ENCODE measurements at places on chromosomes 11 and 22. TPM values are rescaled to one million over a fixed set of nuclear protein-coding genes. Genes with fewer than 3 reads are reported as not detected.

The MMP10 gene
- not detected for total RNA-seq

GRCh38 chr22:28034145-28034759, 115.2 kb upstream of the PITPNB start:
- H3K36me3 ChIP-seq: peaks cover 2% of the 10 kb centered on the region
- H3K4me3 ChIP-seq: no peak overlapping the region
- no peak overlapping the region for H3K27ac ChIP-seq
- H3K4me1 ChIP-seq: peaks cover 2% of the 10 kb centered on the region
- no peak for DNase-seq

DNA sequence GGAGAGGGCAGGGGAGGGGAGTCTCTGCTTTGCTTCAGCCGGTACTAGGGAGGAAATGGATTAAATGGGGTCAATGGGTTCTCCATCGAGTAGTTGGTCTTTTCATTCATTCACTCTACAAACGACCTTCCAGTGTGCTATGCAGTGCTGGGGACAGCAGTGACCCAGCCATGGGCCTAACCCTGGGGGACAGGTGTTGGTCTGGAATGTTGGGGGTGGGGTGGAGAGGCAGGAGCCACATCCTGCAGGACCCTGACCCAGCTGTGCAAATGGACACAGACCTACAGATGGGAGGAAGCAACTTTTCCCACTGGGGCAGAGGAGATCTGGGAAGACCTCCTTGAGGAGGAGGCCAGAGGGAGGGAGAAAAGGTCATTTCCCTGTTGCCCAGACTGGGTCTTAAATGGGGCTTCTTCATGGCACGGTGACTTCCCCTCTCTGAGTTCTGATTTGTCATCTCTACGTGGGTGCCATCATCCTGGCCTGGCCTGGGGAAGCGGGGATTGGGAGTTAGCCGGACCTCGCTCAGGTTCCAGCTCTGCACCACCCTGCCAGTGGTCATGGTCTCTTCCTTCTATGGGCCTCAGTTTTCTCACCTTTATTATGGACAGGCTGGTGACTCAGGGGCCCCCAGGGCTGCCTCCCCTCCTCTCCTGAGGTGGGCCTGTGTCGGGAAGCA, 2.0 kb downstream of the CYTH4 start:
- peaks cover 77% of the 10 kb centered on the region for H3K4me1 ChIP-seq
- peaks cover 31% of the 10 kb centered on the region for H3K36me3 ChIP-seq
- DNase-seq: no peak
- peak overlapping the region; percentile 98 for H3K4me3 ChIP-seq

GRCh38 chr11:16347928-16348685, 8.2 kb downstream of the SOX6 start:
- no peak for DNase-seq
- no peaks in the 10 kb centered on the region for H3K36me3 ChIP-seq
- no peak overlapping the region for H3K27ac ChIP-seq
- H3K4me1 ChIP-seq: no peaks in the 10 kb centered on the region

- H3K36me3 ChIP-seq: no peaks in the 10 kb centered on the region
- H3K4me1 ChIP-seq: no peaks in the 10 kb centered on the region
- peaks cover 6% of the 10 kb centered on the region for H3K27me3 ChIP-seq
- no peak for DNase-seq
- no peak overlapping the region for H3K4me3 ChIP-seq
These were observed 55.0 kb upstream of the PTH start for GRCh38 chr11:13550761-13551160.

GRCh38 chr11:5004424-5005274, 10.0 kb downstream of the OR51L1 start:
- no peak overlapping the region for H3K27ac ChIP-seq
- H3K4me1 ChIP-seq: no peaks in the 10 kb centered on the region
- H3K27me3 ChIP-seq: peaks cover 2% of the 10 kb centered on the region
- H3K36me3 ChIP-seq: no peaks in the 10 kb centered on the region

- peaks cover 55% of the 10 kb centered on the region for H3K4me1 ChIP-seq
- H3K4me3 ChIP-seq: no peak overlapping the region
- H3K27ac ChIP-seq: no peak overlapping the region
- no peaks in the 10 kb centered on the region for H3K36me3 ChIP-seq
These were observed 271.4 kb downstream of the ETS1 start for GRCh38 chr11:128315933-128316332.

DNA sequence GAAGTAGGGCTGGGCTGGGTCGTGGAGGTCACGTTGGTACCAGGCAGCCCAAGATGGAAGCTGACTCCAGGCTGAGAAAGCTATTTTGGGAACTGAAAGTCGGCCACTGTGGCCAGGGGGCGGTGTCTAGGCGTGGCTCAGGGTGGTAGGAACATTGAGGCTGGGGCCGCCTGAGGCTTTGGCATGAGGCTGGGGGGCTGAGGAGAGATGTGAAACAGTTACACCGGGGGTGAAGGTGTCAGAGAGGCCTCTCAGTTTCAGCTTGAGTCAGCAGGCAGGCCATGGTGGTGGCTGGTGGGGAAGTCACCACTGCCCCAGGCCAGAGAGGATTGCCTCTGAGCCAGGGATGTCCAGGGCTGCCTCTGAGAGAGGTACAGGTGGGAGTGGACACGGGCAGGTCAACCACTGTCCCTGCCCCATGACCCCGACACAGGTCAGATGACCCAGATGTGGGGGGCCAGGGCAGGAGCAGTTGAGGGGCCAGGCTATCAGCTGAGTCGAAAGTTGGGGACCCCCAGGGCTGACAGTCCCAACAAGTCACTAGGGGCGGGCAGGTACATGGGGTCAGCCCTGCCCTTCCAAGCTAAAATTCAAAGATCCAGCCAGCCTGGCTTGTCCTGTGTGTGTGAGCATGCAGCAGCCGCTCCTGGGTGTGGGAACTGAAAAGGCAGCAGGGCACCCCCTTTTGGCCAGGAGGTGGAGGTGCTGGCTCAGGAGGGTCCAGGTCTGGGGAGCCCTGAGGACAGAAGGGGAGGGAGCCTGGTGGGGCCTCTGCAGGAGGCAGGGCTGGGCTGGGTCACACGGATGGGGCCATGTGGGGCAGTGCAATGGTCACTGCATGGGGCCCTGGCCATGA, 7.2 kb downstream of the KCNK7 start:
- peaks cover 58% of the 10 kb centered on the region for H3K36me3 ChIP-seq
- no peaks in the 10 kb centered on the region for H3K27me3 ChIP-seq
- peak overlapping the region; percentile 60 for H3K27ac ChIP-seq
